COR-L47 (cell line): ENCODE measurements at places on chromosomes 1 and 21.

GRCh38 chr1:6785318-6785727 lies at the start of gene CAMTA1:
Gene CAMTA1 (plus strand): TSS chr1:6785454. CDS start chr1:6785531, 77 bp downstream.
- no peak for DNase-seq

DNA sequence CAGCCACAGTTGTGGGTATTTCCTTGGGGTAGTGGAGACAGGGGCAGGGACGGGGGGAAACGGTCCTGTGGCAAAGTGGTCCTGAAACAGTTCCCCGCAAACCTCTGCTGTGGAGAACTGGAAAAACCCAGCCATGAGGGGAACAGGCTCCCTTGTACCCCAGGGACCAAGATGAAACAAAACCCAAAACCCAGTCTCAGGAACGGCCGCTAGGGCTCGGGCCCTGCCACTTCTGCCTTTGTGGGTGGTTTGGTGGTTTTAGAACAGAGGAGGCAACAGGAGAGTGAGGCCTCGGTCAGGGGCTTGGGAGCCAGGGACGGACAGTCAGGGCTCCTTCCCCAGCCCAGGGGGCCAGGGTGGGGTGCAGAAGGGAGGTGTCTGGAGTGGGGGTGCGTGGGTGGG lies 24.8 kb upstream of the EDN2 start:
- DNase-seq = no peak

DNA sequence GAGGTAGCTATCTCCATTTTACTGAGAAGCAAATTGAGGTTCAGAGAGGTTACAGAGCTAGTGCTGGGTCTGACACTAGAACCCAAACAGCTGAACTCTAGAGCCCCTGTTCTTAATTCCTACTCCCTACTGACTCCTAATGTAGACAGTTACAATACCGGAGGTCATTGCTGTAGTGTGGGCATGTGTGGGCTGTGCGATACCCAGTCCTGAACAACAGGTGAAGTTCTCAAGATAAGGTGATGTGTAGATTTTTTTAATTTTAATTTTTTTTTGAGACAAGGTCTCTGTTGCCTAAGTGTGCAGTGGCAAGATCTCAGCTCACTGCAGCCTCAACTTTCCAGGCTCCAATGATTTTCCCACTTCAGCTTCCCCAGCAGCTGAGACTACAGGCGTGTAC lies 1.6 kb upstream of the RHOC start:
- DNase-seq = no peak

- DNase-seq = no peak
These were observed 125.6 kb downstream of the BARHL2 start for GRCh38 chr1:90591355-90591969.

DNA sequence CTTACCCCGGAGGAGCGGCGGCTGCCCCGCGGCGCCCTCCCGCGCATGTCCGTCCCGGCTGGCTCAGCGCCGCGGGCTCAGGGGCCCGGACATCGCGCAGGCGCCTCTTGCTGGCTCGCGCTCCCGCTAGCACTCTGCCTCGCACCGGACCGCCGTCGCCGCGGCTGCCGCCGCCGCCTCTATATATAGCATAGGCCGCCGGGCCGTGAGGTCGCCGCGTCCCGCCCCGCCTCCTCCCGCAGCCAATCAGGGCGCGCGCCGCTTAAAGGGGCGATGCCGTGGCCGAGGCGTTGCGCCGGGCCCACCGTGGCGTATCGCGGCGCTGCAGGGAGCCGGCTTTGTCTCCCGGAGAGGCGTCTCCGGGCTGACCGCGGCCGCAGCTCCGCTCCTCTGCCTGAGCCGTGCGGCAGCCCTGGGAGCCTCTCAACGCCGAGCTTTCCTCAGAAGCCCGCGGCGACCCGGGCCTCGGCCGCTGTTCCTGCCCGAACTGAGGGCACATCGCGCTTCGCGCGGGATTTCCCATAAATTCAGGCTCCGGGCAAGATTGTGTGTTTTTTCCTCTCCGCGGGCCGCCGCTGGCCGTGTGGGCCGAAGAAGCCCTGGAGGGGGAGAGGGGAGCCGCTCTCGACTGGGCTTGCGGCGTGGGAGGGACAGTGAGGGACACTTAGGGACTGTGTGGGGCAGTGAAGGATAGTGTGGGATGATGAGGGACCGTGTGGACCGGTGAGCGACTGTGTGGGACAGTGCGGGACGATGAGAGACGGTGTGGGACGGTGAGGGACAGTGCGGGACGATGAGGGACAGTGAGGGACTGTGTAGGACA lies at the start of gene ERRFI1:
ERRFI1 (minus strand) TSS at position 157 of the 823 bp plus-strand sequence. CDS start 10,690 bp downstream, outside the sequence.
- DNase-seq = peak; percentile 92

DNA sequence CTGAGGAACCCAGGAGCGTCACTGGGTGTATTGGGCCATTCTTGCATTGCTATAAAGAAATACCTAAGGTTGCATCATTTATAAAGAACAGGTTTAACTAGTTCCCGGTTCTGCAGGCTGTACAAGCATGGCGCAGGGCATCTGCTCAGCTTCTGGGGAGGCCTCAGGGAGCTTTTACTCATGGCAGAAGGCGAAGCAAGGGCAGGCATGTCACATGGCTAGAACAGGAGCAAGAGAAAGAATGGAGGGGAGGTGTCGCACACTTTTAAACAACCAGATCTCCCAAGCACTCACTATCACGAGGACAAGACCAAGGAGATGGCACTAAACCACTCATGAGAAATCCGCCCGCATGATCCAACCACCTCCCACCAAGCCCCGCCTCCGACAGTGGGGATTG lies 65.2 kb downstream of the PSMG1 start:
- no peak for DNase-seq

DNA sequence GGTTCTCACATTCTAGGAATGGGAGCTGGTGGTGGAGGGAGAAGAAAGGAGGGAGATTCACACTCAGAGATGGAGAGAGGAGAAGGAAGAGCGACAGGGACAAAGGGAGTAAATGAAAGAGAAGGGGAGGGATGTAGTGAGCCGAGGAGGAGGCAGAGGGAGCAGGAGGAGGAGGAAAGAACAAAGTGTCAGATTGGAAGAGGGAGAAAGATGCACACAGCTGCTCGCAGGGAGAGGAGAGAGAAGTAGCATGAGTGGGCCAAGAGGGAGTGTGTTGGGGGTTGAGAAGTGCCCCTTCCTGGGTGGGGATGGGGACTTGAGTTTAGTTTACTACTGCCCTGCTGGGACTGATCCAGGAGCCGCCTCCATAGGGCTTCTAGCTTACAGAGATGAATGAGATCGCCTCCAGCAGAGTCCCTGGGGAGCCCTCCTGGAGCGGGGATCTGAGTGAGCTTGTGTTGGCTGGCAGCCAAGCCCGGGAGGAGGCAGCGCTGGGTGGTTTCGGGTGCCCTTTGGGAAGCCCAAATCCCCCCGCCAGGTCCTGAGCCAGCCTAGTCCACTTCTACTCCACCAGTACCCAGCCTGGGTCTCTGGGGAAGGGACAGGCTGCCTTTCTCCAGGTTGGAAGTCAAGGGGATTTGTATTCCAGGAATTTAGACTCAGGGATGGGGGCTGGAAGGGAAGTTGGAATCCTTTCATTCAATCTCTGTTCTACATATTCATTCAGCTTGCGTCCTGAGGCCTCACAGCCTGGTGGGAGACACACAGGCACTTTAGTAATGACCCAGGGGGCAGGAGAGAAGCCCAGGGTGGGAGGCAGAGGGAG lies 20.9 kb downstream of the PTPRU start:
- peak; percentile 82 for DNase-seq

DNA sequence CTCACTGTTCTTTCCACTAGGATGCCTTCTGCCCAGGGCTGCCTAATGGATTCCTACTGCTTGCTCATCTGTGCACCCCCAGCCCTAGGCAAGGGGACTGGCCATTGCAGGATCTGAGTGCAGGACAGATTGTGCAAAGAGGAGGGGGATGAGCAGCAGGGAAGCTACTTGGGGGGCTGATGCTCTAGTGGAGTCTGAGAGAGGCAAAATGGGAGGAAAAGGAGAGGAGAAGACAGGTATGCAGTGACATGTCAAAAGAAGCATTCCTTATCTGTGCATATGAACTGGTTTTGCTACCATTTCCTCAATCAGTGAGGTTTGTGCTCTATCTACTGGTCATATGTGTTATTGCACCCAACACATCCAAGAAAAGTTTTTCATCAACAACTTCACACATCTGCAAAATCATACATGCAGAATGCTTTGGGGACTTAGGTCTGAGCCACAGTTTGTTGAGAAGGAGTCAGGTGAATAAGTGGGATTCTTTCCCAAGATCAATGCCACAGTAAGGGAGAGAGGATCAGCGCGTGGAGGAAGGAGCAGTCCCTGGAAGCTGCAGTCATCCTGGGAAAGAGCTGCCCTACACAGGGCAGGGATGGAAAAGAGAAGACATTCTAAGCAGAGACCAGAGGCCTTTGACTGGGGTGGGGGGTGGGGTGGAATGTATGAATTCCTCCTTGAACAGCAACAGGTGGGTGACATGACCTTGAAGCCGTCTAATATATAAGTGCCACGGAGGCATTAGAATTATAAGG lies 14.4 kb downstream of the SLC5A9 start:
- peak; percentile 7 for DNase-seq
